NCI-H2081 (cell line): ENCODE measurements at places on chromosomes 2 and 18.

GRCh38 chr2:55743583-55743982 is 49.9 kb upstream of the PNPT1 start:
- DNase-seq: no peak

DNA sequence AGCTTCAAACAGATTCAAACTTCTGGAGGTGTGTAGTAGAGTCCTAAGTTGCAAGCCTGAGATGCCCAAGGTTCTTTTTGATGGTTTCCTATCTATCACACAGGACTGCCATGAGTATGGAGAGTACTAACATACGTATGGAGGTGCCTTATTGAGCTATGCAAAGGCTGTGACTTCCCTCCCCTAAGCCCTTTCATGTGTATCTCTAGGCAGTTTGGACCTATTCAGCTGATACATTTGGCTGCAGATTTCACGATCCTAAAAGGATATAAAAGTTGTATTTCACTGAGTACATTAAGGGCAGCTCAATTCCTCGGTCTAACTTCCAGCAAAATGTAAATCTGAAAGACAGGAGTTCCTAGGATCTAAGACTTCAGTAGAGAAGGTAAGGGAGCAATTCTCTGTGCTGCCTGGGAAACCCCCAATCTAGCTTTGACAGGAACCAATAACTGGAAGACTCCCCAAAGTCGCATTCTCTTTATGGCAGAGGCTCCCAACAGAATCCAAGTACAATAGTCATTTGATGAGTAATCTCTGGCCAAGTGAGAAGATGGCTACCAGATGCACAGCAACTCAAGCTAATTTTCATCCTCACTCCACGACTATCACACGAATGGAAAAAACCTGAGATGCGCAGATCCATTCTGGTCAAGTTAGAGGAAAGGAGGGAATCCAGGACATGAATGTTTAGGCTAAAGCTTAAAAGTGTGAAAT is 83.8 kb downstream of the ATL2 start:
- DNase-seq: no peak

DNA sequence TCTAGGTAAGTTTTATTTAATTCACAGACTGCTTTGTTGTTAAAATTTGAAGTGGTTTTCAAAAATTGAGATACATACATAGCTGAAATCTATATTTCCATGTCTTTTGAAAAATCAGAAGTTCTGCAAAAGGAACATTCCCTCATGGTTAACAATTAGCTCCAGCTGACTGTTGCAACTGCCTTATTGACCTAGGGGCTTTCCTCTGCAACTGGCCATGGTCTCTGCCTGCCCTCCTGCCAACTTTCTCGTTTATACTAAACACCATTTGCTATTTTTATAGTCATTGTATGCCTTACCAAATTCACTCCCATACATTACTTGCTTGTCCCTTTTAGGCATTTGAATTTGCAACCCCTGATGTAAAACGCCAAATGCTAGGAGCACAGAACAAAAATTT is 107.2 kb downstream of the PID1 start:
- DNase-seq: no peak

DNA sequence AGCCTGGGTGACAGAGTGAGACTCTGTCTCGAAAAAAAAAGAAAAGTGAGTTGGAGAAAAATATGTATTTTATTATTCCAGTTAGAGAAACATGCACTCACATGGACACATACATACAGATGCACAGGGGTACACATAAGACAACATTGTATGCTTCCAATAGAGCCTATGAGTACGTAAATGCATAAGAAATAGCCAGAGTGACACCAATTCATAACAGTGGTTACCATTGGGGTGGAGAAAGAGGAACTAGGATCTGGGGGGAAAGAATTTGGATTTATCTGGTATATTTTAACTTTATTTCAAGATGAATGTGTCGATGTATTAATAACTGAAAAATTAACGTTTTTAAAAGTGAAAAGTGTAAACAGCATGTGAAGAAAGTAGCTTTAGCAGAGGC is 16.1 kb downstream of the IL36A start:
- DNase-seq: no peak

DNA sequence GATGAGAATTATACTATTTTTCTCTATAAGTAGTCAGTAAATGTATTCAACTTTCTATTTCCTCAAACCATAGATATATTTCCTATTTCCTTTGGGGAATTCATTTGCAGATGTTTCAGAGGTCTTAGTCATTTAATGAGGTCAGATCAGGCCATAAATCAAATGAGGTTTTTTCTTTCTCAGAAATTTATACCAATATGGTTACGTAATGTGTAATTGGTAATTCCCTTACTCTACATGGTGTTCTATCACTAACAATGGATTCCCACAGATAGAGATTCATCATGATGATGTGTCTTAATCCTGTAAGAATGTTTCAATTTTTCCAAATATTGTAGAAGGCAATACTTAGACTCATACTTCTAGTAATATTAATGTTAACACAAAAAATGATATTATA is 108.0 kb downstream of the DPP4 start:
- DNase-seq: no peak

DNA sequence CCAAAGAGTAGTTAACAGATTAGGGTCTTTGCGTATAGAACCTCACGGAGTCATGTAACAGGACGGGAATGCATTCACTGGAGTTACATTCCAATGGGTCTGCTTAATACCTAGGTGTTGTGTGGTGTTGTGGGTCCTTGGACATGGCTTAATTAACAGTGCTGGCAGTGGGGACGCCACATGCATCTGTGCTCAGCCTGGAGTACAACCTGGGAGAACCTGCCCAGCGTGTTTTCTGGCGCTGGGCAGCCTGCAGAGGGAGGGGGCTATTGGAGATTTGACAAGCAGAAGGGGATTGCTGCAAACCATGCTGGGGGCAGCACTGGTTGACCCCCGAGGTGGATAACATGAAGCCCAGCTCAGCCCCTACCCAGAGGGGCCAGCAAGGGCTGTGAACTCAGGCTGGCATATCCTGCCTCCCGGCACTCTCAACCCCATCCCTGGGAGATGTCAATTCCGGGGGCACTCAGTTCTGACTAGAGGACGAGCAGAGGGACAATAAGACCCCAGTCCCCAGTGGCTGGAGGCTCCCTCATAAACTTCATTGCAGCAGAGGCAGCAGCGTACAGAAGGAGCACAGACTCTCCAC is 29.3 kb upstream of the COPS8 start:
- no peak for DNase-seq

DNA sequence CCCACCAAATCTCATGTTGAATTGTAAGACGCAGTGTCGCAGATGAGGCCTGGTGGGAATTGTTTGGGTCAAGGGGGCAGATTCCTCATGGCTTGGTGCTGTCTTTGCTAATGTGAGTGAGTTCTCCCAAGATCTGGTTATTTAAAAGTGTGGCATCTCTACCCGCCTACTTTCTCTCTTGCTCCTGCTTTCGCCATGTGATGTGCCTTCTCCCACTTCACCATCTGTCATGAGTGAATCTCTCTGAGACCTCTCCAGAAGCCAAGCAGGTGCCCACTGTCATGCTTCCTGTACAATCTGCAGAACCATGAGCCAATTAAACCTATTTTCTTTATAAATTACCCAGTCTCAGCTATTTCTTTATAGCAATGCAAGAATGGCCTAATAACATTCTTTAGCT is 246.6 kb upstream of the CDH20 start:
- DNase-seq: no peak

GRCh38 chr18:45467293-45467692 is 148.0 kb upstream of the SLC14A2 start:
- DNase-seq: no peak

DNA sequence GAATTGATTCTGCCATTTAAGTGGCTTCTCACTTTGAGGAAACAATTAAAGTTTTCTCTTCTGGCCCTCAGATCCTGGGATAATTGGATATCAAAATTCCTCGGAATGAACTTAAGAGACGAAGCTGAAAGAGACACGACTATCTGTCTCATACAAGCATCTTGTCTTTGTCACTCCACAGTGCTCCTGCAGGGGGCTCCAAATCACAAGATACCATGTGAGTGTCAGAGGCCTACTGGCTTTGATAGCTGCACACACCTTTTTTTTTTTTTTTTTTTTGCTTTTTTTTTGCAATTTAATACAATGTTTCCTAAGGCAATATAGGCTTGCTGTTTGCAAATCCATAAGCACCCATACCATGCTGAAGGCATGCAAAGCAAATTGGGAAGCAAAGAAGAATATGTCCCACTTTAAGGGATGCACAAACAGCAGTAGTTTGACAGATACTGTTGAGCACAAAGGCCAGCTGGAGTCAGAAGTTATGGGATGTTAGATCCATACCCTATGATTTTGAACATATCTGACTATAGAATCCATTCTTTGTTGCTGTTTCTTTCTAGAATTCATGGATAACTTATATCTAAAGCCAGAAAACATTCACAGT is 109.0 kb upstream of the CBLN2 start:
- DNase-seq: peak; percentile 52

GRCh38 chr18:5419030-5419429 is 123.5 kb upstream of the ZBTB14 start:
- DNase-seq: no peak

- DNase-seq: no peak
Measured at GRCh38 chr18:3710712-3711301, 260.8 kb downstream of the TGIF1 start.

DNA sequence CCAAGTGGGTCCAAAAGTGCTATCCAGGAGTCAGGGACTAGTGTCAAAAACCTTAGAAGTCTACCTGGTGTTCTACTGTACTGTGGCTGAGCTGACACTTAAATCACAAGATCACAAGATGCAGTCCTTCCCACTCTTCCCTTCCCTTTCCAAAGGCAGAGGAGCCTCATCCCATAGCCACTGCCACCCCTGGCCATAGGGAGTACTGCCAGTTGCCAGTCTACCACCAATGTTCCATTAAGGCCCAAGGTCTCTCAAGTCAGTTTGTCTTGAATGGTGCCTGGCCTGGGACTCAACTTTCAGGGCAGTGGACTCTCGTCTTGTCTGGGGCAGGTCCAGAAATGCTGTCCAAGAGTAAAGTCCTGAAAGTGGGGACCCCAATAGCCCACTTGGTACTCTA is 585.6 kb downstream of the NUP35 start:
- DNase-seq: no peak

GRCh38 chr2:151843691-151844061 is 15.5 kb upstream of the ARL5A start:
- no peak for DNase-seq

DNA sequence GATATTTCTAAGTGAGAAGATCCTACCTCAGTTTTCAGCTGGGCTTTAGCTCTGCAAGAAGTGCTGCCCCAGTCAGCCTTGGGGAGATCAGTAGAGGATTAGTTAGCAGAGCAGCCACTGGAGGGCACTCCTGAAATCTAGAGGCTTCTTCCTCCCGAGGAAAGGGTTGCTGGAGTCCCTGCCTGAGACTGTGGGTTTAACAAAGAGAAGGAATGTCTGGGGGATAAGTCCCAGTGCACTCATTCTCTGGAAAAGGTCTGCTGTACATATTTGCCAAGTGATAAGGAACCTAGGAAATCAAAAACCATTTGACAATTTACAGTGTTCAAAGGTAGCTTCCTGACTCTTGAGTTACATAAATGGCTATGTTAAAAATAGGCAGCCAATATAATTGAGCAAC is 207.2 kb downstream of the SLC8A1 start:
- DNase-seq: peak; percentile 54

DNA sequence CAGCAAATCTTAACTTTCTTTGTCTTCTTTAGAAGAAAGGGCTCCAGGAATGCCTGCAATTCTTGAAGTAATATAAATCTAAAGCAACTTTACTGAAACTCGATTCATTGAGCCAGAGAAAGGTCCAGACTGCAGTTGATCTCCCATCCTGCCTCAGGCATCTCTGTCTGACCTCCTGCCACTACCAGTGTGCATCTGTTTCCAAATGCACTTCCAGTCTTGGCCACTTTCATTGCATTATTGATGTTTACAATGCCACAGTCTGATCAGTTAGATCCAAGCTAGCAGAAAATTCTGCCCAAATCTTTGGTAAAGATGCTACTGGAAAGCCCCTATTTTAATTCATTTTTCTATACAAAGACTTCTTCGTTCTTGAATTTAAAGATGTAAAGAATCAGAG is 158.0 kb downstream of the RAPGEF4 start:
- no peak for DNase-seq

DNA sequence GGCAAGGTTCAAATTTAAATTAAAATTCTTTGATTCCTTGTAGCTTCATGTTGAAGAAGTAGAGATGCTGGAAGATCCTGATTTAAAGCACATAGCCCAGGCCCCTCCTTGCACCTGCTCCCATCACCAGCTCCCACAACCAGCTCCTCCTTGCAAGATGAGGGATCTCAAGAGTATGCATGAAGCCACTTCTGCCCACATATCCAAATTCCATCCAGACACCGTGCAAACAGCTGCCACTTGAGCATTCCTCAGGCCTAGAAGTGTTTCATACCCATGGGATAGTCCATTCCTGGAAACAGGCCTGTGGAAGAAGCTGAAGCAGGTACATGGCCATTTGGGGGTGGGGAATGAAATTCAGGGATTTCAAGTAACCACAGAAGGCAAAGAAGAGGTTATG is 32.4 kb upstream of the ITPRID2 start:
- no peak for DNase-seq

DNA sequence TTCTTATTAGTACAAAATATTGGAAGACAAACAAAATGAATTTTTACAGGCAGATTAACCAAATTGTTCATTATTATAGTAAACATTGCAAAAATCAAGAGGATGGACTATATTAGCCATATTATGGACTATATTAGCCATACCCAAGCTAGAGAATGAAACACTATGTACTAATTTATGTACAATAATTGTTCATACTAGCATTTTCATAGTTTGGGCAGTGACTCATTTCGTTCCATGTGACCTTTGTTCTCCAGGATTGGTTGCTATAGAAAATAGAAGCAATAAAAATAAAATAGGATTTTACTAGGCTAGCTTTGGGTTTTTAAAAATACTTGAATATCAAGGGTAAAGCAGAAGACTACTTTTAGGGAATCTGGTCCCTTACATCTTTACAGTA is 176.8 kb downstream of the ZEB2 start:
- no peak for DNase-seq

GRCh38 chr2:18849841-18850578 is 260.6 kb upstream of the NT5C1B start:
- DNase-seq: no peak

GRCh38 chr2:147630585-147630984 is 214.2 kb upstream of the ACVR2A start:
- no peak for DNase-seq

DNA sequence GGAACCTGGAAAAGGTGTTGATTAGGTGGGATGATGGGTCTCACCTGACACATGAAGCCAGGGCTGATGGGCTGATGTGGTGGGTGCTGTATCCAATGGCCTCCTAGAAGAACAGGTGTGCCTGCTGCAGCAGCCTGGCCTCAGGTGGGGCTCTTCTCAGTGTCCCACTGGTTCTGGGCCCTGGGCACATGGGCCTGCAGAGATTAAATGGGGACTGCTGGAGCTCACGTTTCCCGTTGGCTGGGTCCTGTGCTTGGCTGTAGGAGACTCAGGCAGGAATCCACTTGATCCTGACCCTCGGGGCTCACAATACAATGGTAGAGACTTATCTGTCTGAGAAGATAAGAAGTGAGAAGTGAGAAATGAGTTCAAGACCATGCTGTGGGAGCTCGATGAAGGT is 170.9 kb downstream of the KCNS3 start:
- DNase-seq: no peak

- no peak for DNase-seq
Measured at GRCh38 chr2:66488946-66489345, 54.0 kb downstream of the MEIS1 start.

- DNase-seq: no peak
Measured at GRCh38 chr18:58390399-58390798, 238.5 kb downstream of the ALPK2 start.

GRCh38 chr2:241767464-241768250 is 9.0 kb upstream of the GAL3ST2 start:
- no peak for DNase-seq
